ENCODE measurements at places on chromosomes 2 and 18.

DNA sequence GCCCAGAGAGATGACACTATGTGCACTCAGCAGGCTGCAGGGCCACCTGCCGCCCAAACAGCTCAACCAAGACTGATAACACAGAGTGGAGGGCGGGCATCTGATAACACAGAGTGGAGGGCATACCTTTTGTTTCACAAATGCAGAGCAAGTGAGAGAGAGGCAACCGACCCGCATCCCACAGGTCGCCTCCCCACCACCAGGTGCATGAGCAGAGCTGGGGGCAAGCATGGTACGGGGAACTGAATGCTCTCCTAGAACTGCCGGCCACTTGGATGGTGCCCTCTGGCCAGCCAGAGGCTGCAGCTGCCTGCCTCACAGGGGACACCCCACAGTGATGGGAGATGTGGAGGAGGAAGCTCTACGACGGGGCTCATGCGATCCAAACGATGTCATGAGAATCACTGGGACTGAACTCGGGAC, 49.5 kb downstream of the ANO7 start:
- DNase-seq, result no peak

- no peak for DNase-seq
Observed at GRCh38 chr2:165497659-165498317, 28.3 kb downstream of the CSRNP3 start.

GRCh38 chr2:80185091-80185490, 119.5 kb downstream of the LRRTM1 start:
- DNase-seq, result no peak

DNA sequence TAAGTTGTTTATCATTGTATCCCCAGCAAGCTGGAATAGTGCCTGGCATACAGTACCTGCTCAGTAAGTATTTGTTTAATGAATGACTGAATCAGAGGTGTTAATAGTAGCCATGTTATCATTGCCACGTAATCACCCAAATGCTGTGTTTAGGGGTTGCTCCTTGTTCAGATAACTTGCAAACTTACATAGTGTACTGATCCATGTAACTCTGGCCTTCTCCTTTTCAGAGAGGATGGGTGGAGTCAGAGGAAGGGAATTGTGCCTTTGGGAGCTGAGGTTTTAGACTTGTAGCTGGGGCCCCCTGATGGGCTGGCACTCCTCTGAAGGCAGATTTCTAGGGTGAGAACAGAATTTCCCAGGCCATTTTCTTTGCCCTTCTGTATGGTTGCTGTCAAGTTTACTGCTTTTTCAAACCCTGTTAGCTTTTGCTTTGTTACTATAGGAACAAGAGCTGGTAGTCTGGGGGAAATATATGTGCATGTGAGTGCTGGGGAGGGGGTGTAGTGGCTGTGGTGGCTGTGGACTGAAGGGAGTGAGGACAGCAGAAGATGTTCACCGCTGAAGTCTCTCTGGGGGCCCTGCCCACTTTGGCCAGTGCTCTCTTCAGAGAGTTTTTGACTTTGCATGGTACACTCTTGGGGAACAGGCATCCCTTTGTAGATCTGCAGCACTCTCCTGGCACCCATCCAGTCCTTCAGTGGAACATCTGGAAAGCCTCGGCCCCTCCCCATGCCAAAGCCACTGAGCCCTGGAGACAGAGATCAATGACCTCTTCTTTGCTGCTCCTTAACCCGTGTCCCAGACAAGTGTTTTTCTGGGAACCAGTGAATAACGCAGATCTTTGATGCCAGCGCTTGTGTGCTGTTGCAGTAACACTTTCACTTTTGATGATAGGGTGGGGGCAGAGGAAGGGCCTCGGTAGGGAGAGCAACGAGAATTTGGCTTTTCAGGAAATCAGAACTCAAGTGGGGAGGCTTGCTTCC, 209.0 kb downstream of the PRKCE start:
- DNase-seq, result no peak

- no peak for DNase-seq
Observed at GRCh38 chr2:38598200-38598990, 4.3 kb downstream of the HNRNPLL start.

- no peak for DNase-seq
Observed at GRCh38 chr2:188813857-188814256, 160.3 kb upstream of the COL3A1 start.

- DNase-seq, result no peak
Observed at GRCh38 chr2:32697156-32697555, 69.3 kb downstream of the TTC27 start.
